Activated CD4-positive, CD25-positive, alpha-beta regulatory T cell treated with anti-CD3 and anti-CD28 coated beads, Interleukin-2, amount 50 U/mL, for 16 hours (primary cell): ENCODE measurements at places on chromosomes 11 and 22.

DNA sequence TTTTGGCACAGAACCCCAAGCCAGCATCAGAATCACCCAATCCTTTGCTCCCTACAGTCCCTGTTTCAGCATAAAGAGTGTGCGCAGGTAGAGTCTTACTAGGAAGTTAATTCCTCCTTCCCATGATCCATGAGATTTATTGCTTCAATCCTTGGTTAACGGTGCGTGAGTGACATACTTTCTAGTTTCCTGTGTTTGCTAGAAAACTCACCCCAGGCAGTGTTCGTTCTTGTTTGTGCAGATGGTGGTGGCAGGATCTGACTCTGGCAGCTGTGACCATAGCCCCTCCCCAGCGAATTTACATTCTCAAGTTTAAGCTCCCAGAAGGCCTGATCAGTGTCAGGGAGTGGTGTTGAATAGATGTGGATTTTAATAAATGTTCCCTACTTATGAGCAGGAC is 106.7 kb upstream of the CCT8L2 start:
- DNase-seq = no peak

DNA sequence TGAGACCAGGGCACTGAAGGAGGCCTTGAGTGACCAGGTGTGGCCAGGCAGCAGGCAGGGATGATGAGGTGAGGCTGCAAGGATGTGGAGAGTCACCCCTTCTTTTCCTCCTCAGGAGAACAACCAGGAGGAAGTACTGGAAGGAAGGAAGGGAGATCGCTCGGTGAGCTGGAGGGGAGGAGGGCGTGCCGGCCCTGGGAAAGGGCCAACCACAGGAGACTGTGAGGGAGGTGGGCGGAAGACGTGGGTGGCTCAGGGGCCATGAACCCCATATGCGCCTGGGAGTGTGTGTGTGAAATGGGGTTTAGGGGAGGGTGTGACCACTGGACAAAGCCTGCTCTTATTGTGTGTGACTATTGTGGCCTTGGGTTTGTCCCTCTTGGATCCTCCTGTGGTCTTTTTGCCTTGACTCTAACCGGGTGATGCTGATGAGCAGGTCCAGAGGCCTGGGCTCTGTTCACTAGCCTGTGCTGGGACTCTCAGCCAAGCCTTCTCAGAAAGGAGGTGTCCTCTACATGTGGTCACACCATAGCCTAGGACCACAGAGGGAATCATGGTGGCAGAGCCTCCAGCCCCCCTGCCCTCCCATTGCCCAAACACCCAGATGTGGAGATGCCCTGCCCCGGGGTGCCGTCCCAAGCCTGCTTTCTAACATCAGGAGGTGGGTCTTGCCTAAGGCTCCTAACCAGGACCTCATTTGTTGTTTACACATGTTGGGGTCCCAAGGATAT is 41.3 kb upstream of the TUB start:
- no peak for DNase-seq

DNA sequence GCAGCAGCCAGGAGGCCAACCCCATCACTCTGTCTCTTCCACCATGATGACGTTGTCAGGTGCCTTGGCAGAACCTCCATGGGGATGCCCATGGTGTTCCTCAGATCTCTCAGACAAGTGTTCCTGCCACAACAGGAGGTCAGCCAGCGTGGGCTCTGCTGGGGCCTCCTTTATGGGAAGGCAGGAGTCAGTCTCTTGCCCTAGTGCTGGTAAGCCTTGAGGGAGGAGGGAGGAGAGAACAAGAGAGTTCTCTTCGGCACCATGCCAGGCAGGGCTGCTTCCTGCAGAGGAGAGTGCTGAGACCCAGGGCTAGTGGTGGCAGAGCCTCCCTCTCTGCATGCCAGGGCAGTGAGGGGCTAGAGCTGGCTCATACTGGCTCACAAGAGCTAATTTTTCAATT is 32.5 kb downstream of the GNAZ start:
- DNase-seq = no peak

DNA sequence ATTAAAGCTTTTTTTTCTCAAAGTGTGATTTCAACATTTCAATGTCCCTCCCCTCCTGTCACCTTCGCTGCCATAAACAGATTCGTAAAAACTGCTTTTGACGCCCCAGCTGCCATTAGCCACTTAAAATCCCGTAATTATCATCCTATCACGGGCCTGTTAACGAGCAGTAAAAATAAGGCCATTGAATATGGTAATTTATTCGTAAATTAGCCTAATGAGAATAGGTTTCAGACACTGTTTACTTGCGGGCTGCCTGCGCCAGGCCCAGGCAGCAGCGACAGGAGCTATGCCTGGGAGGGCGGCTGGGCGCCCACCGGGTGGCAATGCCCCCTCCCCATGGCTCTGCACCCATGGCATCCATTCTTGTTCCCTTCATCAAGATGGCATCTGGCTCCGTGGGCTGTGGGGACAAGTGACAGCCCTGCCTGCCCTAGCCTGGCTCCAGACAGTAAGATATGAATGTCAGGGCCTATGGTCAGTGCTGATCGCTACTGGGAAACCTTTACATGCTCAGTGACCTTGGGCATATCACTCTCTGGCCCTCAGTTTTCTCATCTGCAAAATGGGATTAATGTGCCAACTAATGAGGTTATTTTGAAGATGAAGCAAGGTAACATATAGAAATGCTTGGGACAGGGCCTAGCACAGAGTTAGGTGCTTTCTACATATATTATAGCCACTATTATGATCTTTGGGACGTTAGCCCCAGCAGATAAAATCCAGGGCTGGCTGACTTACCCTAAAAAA is 500.8 kb downstream of the MN1 start:
- DNase-seq = no peak

GRCh38 chr11:130487924-130488815 is 39.7 kb downstream of the ADAMTS15 start:
- DNase-seq = no peak

- no peak for DNase-seq
Measured at GRCh38 chr11:115279813-115280761, 224.1 kb downstream of the CADM1 start.

- DNase-seq = no peak
Measured at GRCh38 chr11:9838229-9838628, 174.4 kb downstream of the SWAP70 start.

GRCh38 chr22:45427114-45427513 is 13.6 kb downstream of the RIBC2 start:
- no peak for DNase-seq

DNA sequence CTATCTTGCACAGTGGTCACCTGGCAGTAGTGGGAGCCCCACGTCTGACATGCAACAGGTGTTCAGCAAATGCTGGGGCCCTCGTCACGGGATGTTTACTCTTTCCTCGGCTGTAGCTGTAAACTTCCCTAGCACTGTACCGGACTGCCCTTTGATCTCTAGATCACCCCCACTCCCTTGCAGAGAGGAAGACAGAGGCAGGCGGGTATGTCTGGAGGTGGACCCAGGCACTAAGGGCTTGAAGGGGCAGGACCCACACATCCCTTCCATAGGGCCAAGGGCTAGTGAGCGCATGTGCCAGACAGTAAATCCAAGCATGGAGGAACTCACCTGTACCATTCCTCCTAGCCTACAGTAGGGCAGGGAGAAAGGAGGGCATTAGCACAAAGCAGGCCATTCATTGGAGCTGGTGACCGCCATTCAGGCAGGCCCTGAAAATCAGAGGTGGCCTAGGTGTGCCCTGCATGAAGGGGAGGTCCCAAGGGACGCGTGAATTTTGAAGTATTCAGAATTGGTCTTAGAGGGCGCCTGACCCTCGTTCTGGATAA is 1.9 kb upstream of the SMTN start:
- no peak for DNase-seq

GRCh38 chr11:35192347-35192746 is 53.4 kb downstream of the CD44 start:
- DNase-seq = no peak

DNA sequence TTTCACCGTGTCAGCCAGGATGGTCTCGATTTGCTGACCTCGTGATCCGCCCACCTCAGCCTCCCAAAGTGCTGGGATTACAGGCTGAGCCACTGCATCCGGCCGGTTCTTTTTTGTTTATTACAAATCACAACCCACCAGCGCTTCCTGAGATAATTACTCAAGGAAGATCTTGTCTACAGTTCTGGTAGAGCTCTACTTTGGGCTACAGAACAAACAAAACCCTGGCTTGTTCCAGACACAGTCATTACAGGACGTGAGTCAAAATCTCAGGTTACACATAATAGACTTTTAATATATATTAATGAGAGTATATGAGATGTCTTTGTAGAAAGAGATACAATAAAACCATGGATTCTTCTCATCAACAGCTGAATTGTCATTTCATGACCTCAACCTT is 42.8 kb upstream of the NUP50 start:
- DNase-seq = no peak

GRCh38 chr11:65700399-65700798 is 11.7 kb upstream of the KAT5 start:
- DNase-seq = no peak

DNA sequence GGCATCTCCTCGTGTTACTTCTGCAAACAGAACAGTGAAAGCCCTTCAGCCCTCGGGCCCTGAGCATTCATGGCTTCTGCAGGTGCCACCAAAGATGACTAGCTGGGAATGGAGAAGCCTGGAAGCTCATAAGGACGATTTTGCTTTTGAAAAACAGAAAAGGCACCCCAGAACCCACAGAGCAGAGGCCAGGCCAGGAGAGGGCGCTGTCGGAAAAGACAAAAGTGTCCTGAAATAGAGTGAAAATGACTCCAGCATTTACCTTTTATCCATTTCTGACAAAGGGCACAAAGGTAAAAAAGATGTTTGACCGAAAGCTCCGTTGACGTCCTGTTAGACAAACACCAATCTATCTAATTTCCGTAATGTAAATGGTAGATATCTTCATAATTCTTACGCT is 37.6 kb downstream of the ZNF195 start:
- DNase-seq = peak; percentile 44

GRCh38 chr11:93407777-93408401 is 77.3 kb downstream of the DEUP1 start:
- DNase-seq = no peak

- no peak for DNase-seq
Measured at GRCh38 chr11:27473017-27473406, 422 bp upstream of the LGR4 start.

- no peak for DNase-seq
Measured at GRCh38 chr22:49281467-49282340, 546.0 kb downstream of the BRD1 start.

- no peak for DNase-seq
Measured at GRCh38 chr22:41417622-41418390, 28.8 kb downstream of the TOB2 start.

DNA sequence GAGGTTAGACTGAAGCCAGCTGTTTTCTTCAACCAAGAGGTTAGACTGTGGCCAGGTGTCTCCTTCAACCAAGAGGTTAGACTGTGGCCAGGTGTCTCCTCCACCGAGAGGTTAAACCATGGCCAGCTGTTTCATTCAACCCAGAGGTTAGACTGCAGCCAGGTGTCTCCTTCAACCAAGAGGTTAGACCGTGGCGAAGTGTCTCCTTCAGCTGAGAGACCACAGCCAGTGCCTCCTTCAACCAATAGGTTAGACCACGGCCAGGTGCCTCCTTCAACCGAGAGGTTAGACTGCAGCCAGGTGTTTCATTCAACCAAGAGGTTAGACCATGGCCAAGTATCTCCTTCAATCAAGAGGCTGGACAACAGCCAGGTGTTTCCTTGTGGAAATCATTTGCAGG is 498.1 kb downstream of the TBC1D22A start:
- DNase-seq = no peak

GRCh38 chr11:100928426-100928825 is 201.2 kb downstream of the PGR start:
- no peak for DNase-seq

- no peak for DNase-seq
Measured at GRCh38 chr11:7292922-7293321, 41.2 kb downstream of the SYT9 start.

DNA sequence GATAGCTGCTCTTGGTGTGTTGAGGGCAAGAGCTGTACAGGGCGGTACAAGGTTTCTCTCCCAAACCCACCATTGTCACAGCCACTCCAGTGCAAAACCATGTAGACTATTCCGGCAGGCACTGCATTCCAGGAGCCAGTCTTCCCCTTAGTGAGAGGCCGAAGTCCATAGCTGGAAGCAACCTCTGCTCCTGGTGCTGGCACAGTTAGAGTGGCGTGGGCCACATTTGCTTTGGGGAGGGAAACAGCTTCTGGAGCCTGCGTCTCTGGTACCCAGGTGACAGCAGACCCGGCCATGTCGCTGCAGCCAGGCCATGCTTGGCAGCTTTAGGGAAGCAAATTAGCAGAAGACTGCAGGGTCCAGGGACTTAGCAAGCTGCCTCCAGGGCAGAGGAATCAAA is 788.0 kb downstream of the BRD1 start:
- DNase-seq = no peak

DNA sequence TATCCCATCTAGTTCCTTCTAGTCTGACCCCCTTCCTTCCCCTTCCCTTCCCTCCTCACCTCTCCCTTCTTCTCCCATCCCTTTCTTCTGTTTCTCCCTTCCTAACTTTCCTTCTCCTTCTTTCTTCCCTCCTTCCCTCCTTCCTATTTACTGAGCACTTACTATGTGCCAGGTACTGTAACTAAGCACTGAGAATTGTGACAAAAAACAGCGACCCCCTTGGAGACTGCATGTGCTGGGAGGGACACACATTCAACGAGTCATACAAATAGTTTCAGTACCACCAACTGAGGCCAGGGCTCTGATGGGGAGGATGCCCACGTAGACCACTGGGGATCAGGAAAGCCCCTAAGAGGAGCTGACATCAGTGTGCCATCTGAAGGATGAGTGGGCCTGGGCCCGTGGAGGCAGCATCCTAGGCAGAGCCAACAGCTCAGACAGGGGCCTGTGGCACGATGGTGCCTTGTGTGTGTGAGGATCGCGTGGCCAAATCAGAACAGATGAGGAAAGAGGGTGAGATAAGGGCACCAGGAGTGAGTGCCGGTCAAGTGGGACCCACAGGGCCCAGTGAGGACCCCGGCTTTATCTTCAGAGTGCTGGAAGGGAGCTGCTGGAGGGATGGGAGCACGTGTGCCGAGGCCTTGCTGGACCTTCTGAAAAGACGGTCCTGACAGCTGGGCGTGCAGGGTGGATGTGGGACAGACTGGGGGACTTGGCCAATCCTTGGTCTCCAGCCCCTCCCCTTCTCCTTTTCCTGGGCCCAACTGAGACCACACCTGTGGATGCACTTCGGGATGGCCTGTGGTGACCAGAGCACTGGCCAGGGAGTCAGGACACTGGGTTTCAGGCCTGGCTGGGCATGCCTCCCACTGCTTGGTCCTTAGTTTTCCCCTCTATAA is 38.4 kb upstream of the CRYBB3 start:
- no peak for DNase-seq

GRCh38 chr22:49042066-49042465 is 785.6 kb downstream of the BRD1 start:
- DNase-seq = no peak
